Ascending aorta (tissue), 2 donors: ENCODE measurements at places on chromosomes 16 and 17. TPM values are rescaled to one million over a fixed set of nuclear protein-coding genes. Genes with fewer than 3 reads are reported as not detected.

- DNase-seq, result no peak
- H3K27me3 ChIP-seq, result no peaks in the 10 kb centered on the region
- no peak overlapping the region for H3K4me3 ChIP-seq
- no peaks in the 10 kb centered on the region for H3K4me1 ChIP-seq
Measured at GRCh38 chr16:79805621-79806020, 205.1 kb upstream of the MAF start.

DNA sequence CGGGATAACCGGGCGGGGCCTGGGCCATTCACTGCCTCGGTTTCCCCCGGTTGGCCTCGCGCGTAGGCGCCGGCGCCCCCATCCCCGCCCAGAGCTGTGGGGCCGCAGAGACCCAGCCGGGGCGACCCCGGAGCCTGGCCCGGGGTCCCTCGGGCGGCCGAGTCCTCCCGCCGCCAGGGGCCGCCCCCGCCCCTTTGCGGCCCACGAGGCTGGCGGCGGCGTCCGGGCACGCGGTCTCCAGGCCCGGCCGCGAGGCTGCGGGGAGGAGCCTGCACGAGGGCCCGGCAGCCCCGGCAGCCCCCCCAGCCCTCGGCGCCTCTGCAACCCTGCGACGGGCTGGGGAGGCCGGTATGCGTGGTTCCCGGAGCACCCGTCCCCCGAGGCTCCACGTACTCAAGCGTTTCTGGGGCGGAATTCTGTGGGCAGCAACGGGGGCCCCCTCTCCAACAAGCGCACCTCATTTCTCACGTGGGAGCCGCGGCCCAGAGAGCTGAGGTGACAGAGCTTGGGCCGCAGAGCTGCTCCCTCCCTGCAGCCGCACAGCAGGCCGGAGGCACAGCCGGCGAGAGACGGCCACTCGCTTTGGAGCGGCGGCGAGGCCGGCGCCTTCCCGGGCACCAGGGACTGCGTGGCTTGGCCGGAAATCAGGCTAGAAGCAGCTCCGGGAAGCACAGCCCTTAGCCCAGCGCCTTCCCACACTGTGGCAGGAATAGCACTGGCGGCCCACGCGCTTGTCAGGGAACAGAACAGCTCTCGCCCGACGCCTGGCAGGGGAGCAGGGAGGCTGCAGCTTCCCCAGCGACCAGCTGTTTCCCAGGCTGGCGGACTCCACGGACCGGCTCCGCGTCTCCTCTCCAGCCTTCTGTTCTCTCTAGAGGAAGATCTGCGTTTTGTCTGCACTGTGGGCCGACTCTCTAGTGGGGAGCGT lies 867 bp upstream of the LIMD2 start:
- H3K4me3 ChIP-seq, result peak overlapping the region; percentile 63
- H3K36me3 ChIP-seq, result peaks cover 7% of the 10 kb centered on the region
- H3K27ac ChIP-seq, result peak overlapping the region; percentile 80
- peaks cover 9% of the 10 kb centered on the region for H3K4me1 ChIP-seq

GRCh38 chr17:37274461-37274860 lies 101.3 kb upstream of the C17orf78 start:
- no peaks in the 10 kb centered on the region for H3K4me1 ChIP-seq
- no peak overlapping the region for H3K4me3 ChIP-seq
- H3K36me3 ChIP-seq, result peaks cover 25% of the 10 kb centered on the region
- no peaks in the 10 kb centered on the region for H3K27me3 ChIP-seq

DNA sequence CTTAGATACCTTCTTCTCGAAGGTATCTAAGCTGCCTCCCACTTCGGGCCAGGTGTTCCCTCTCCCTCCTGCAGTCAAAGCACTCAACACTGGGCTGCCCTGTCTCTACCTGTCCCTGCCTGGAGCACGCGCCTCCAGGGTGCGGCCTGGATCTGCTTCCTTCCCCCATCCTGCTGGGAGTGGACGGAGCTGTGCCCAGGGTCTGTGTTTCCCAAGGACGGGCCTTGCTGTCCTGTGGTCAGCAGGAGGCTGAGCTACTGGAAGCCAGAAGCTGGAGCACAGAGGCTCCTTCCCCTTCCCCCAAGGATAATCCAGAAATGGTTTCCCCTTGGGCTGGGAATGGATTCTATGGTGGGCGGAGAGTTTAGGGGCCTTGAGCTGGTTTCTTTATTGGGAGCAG lies 16.7 kb downstream of the LLGL2 start:
- no peak overlapping the region for H3K27ac ChIP-seq
- DNase-seq, result no peak
- H3K4me3 ChIP-seq, result no peak overlapping the region
- H3K27me3 ChIP-seq, result no peaks in the 10 kb centered on the region

The SCGB1C2 gene
- not detected for total RNA-seq

The CA4 gene
- 35.3 TPM for total RNA-seq
